ENCODE measurements at places on chromosomes 11 and 22.

DNA sequence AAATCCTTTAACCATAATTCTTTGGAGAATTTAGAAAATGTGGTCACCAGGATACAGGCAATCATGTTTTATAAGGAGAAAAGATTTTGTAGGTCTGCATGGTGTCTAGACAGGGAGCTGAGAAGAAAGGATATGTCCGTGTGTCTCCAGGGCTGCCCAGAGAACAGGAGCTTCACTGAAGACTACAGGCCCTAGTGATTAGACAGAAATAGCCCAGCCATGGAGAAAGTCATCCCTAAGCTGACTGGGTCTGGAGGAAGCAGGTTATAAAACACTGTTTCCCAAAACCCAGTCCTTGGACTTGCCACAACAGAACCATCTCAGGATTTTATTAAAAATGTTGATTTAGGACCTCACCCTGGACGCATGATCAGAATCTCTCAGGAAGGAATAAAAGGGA, 84.4 kb downstream of the GALNT18 start:
- DNase-seq, result no peak

- no peak for DNase-seq
These were observed 45.8 kb upstream of the AMPD3 start for GRCh38 chr11:10409207-10409661.

GRCh38 chr11:13926981-13927380, 35.5 kb upstream of the SPON1 start:
- DNase-seq, result no peak

GRCh38 chr22:25447067-25447685, 117.3 kb upstream of the GRK3 start:
- DNase-seq, result no peak

DNA sequence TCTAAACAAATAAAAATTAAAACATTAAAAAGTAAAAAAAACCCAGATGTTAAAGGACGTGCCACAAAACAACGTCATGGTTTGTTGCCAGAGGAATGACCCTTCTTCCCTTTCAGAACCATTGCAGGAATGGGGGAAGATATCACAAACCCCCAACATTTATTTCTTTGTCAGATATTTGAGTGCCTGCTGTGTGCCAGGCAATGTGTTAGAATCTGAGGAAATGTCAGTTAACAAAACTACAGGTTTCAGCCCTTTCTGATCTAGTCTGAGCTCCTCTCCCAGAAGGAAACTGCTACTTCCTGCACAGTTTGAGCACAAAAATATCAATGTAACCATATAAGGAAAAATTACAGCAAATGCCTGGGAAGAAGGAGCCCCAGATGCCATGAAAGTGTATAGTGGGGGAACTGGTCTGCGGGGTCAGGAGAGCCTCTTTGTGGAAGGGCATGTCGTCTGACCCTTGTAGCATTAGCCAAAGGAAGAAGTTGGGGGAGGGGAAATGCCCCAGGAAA, 7.1 kb upstream of the NHERF4 start:
- DNase-seq, result no peak

DNA sequence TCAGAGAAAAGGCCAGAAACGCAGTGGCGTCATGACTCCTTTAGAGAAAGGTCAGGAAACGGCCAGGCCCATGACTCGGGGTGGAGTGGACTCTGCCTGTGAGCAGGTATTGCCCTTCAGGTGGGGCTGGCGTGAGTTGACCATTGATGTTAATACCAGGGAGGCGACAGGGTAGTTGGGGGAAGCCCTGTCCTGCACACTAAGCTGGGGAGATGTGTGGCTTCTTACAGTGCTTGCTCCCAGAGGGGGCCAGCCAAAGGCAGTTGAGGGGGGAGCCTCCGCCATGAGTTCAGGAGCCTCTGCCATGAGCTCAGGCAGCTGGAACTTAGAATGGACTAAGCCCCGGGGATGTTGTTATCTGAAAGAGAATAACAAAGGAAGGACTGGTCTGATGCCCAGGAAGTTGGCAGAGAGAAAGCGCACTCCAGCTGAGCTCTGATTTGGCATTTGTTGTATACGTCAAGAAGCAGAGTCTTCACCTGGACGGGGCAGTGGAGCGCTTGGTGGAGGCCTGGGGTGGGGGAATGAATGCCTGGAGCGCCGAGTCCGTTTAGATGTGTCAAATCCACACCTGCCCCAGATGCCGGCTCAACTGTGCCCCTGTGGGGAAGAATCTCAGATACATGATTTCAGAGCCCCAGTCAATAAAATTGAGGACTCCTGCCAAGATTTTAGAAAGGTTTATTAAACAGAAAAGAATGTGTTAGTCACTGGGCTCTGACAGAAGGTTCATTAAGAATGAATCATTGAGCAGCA, 222.5 kb downstream of the TBC1D22A start:
- no peak for DNase-seq

DNA sequence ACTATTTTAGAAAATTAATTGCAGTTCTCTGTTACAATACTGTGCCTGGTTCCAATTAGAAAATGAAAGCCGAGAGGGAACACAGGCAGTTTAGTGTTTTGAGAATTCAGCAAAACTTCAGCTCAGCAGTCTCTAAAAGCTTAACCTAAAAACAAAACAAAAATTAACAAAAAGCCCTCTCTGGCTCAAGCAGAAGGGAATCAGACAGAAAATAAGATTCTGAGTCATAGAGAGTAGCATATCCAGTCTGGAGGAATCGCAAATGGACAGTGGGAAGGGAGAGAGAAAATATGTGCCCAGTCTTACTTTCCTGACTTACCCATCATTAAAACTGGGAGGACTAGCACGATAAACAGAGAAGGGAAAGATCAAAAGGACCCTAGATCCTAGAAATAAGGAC, 38.1 kb upstream of the CHRM4 start:
- no peak for DNase-seq

DNA sequence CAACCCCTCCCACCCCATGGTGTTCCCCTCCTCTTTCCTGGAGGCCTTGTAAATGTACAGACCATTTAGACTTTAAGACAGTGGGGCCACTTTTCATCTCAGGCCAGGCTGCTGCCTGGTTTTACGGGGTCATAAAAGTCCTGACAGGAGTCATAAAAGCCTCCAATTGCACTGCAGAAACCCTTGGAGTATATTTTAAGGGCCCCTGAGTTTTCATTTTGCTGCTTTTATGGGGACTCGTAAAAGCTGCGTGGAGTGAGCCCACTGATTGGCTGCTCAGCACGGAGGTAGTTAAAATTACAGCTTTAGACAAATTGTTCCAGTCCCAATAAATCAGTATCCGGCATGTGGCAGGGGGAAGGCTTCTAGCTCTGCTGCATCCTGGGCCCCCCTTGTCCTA, 627.6 kb downstream of the NTM start:
- DNase-seq, result no peak

DNA sequence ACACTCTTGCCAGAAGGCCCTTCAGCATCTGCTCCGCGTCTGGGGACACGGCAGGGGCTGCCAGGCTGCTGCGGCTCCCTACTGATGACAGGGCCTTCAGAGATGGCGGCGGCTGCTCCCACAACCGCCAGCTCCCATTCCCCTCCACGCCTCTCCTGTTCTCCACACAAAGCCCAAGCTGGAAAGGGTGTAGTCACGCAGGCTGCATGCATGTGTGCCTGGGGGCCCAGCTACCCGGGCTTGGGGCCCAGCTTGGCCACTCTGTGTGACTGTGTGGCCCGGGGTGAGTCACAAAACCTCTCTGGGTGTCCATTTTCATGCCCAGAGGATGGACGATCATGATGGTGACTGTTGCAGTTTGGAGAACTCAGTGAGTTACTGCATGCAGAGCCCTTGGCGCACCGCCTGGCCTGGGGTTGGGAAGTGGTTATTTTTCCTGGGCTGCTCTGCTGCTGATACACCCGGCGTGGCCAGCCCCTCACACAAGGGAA, 31.7 kb upstream of the PARVB start:
- DNase-seq, result no peak

GRCh38 chr11:877565-877964, 33.0 kb downstream of the CHID1 start:
- no peak for DNase-seq

- DNase-seq, result peak; percentile 69
These were observed 1.1 kb downstream of the CFL1 start for GRCh38 chr11:65856689-65857499.
